ENCODE measurements at places on chromosomes 12 and 14.

- no peak for DNase-seq
Measured at GRCh38 chr12:50566066-50566465, 61.3 kb downstream of the DIP2B start.

DNA sequence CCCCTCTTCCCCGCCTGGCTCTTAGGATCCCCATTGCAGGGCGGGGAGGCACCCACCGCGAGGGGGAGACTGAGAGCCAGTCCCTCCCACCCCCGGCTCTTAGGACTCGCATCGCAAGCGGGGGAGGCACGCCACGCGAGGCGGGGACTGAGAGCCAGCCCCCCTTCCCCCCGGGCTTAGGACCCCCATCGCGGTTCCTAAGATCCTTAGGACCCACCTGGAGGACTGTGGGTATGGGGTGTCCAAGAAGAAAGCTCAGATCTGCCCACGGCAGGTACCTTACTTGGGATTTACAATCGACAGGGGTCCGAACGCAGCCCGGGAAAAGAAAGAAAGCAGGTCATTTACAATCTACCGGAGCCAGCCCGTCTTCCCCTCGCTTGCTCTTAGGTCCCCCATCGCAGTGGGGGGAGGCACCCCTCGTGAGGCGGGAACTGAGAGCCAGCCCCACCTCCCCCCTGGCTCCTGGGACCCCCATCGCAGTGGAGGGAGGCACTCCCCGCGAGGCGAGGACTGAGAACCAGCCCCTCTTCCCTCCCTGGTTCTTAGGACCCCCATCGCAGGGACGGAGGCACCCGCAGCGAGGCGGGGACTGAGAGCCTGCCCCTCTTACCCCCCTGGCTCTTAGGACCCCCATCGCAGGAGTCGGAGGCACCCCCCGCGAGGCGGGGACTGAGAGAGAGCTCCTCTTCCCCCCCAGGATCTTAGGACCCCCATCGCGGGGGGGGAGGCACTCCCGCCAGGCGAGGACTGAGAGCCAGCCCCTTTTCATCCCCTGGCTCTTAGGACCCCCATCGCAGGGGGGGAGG, 43.7 kb downstream of the DDX11 start:
- DNase-seq = peak; percentile 45

GRCh38 chr12:569803-570434, 93.3 kb downstream of the NINJ2 start:
- DNase-seq = peak; percentile 86

DNA sequence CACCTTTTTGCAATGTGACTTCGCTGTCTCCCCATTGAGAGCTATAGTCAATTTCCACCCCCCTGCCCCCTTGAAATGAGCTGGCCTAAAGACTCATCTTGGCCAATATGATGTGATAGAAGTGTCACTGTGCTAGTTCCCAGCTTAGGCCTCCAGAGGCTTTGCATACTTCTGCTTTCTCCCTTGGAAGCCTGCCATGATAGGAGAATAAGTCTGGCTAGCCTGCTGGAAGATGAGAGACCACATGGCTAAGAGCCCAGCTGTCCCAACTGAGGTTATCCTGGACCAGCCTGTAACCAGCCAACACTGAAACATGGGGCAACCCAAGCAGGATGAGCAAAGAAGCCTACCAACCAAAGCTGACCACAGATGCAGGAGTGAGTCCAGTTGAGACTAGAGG, 196.9 kb downstream of the GRIN2B start:
- no peak for DNase-seq

GRCh38 chr12:48969833-48970701, 1.5 kb downstream of the WNT10B start:
- DNase-seq = no peak

GRCh38 chr12:18808221-18808620, 70.3 kb downstream of the CAPZA3 start:
- DNase-seq = no peak

- DNase-seq = peak; percentile 43
Measured at GRCh38 chr14:65356327-65356836, 56.1 kb upstream of the FUT8 start.

DNA sequence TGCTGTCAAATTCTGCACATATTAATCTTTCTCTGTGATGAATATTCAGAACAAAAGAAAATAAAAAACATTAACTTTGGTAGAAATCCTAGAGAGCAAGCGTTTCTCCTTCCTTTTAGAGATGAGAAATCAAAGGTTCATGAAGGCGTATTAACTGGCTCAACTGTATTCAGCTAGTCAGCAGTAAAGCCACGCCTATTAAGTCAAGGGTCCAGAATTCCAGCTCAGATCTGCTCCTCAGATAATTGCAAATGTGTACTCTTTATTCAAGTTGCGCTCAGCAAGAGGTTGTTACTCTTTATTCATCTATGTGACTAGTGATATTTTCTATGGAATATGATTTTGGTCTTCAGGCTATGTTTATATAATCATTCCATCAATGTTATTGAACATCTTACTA, 13.1 kb upstream of the POC1B start:
- DNase-seq = no peak

DNA sequence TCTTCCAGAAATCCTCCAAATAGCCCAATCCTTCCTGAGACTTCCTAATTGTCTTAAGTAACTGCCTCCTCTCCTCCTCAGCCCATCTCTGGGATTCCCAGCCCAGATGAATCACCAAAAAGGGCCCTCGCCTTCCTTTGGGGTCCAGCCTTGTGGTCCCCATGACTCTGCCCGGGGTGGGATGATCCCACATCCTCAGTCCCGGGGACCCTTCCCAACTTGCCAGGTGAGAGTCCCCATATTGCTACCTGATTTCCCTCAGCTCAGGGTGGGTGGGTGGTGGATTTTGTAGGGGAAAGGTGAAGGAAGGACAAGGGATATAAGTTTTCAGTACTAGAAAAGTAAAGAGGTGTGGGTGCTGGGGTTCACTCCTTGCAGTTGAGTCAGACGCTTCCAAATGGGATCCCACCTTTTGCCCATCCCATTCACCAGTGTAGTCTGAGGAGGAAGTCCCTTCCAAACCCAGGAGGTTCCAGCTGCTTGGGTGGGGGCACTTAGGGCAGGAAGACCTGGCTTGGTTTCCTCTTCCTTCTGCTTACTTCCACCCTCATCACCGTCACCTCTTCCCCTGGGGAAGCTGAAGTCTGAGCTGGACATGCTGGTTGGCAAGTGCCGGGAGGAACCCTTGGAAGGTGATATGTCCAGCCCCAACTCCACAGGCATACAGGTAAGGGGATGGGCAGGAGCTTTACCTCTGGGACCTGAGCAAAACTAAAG, 5.6 kb downstream of the GLI1 start:
- no peak for DNase-seq

DNA sequence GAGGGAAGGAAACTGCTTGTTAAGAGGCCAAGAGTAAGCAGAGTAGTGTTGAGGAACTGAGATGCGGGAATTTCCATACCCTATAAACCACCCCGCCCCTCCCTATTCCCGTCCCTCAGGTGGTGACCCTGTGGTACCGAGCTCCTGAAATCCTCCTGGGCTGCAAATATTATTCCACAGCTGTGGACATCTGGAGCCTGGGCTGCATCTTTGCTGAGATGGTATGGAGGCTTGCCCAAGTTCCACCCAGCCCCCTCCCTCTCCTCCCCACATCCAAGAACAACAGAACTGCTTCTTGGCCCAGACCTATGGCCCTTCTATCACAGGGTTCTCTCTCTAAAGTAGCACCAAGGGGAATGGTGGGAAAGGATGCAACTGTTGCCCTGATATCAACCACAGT, 2.7 kb downstream of the CDK2 start:
- DNase-seq = no peak

DNA sequence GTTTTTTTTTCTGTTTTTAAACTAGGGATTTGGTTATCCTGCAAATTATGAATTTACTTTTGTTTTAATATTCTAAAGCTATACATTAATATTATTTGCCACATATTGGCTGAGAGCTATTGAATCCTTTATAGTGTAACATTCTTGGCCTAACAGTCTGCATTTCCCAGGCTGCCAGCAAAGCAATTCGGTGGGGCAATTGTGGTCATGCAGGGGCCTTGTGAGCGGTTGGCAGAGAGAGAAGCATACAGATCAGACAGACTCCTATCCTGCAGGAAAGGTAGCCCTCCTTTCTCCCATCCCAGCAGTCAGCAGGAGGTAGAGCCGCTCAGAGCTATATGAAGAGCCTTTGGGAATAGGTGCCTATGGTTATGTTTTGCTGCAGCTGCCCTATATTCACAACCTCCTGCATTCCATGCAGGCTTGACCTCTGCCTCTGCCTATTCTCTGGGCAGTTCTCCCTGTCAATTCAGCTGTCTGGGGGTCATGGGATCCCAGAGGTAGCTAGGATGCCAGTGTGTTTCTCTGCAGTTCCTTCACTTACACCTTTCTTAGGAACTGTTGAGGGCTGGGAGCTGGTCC, 144.7 kb downstream of the GPHN start:
- DNase-seq = no peak

DNA sequence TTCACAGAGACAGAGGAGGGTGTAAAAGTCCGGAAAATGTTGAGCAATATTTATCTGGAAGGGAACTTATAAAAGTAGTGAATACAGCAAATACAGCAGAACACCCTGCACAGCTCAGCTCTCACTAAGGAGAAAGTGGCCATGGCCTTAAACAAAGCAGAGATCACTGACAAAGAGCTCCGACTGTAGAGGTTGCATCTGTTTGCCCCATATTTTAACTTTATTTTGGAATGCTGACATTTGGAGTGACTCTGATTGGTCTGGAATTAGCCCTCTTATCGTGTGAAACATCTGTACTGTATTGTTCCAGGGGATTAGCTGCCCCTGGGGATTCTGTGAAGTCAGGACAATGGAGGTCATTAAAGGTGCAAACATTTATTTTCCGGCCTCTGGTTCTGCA, 1275.7 kb upstream of the FLRT2 start:
- no peak for DNase-seq

DNA sequence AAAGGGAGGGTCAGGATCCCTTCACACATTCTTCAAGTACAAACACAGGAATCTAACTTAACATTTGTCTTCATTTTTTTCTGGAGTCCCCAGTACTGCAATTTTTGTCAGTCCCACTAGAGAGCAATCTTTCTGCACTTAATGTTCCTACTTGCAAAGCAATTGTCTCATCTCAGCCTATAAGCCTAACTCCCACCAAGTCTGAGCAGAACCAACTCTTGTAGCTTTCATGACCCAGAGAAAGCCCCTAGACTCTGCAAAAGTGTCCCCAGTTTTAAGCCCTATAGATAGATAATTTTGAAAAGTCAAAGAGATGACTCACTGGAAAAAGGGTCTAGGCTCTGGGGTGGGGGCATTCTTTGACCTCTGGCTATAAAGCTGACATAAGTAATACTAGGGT, 1.8 kb upstream of the ZBTB39 start:
- DNase-seq = no peak

- DNase-seq = no peak
Measured at GRCh38 chr12:124769163-124769530, 94.5 kb downstream of the SCARB1 start.

Measured in stimulated activated CD4-positive, alpha-beta T cell treated with anti-CD3 and anti-CD28 coated beads, Interleukin-1b, Interleukin-23, amount 100 ng/mL, for 48 hours (primary cell).